CD8-positive, alpha-beta memory T cell (primary cell): ENCODE measurements at places on chromosomes 4 and X.

DNA sequence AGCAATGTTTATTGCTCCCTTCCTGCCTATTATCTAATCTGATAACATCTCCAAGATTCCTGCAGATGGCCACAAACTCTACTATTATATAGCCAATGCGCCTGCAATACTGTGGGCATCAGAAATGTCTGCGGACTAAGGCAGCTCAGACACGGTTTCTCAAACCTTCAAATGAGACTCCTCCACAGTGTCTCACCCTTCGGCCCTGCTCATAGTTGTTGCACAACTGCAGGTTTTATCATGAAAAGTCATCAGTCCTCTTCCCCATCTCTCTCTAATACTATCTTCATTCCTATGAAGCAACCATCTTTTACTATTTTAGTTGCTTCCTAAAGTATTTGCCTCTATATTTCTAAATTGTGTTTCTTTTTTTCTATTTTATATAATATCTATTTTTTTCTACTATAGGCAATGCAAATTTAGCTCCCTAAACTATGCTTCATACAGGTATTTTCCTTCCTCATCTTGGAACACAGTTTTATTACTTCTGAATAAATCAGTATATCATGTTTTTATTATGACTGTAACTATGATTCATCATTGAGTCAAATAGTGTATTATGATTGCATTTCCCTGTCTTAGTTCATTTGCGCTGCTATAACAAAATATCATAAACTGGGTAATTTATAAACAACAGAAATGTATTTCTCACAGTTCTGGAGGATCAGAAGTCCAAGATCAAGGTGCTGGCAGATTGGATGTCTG is 129.7 kb upstream of the EDNRA start:
- H3K4me3 ChIP-seq = no peak overlapping the region
- DNase-seq = no peak
- no peak overlapping the region for H3K27ac ChIP-seq
- H3K4me1 ChIP-seq = no peaks in the 10 kb centered on the region
- H3K27me3 ChIP-seq = no peaks in the 10 kb centered on the region

DNA sequence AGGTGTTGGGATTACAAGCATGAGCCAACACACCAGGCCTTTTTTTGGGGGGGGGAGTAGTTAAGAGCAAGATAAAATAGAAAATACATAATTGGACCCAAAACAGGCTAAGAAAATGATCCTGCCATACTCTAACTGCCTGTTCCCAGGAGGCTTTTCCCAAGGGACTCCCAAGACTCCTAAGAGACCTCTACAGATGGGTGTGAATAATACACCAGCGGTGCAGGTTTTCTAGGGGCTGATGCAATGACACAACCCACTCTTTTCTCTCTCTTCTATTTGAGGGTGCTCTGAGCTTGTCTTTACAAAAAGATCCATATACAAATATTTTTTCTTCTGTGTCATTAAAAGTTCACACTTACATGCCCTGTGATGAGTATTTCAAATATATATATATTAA is 116.9 kb downstream of the RASL11B start:
- no peaks in the 10 kb centered on the region for H3K27me3 ChIP-seq
- H3K4me3 ChIP-seq = no peak overlapping the region
- H3K27ac ChIP-seq = no peak overlapping the region
- H3K4me1 ChIP-seq = no peaks in the 10 kb centered on the region

- no peak for DNase-seq
- no peak overlapping the region for H3K27ac ChIP-seq
- H3K27me3 ChIP-seq = no peaks in the 10 kb centered on the region
Observed at GRCh38 chr4:81541161-81541945, 69.6 kb upstream of the RASGEF1B start.

GRCh38 chr4:78654807-78655206 is 103.2 kb downstream of the ANXA3 start:
- no peaks in the 10 kb centered on the region for H3K36me3 ChIP-seq
- no peak overlapping the region for H3K27ac ChIP-seq
- no peaks in the 10 kb centered on the region for H3K27me3 ChIP-seq
- H3K4me1 ChIP-seq = peaks cover 17% of the 10 kb centered on the region
- H3K4me3 ChIP-seq = no peak overlapping the region

GRCh38 chr4:110231869-110232268 is 33.5 kb upstream of the ELOVL6 start:
- H3K36me3 ChIP-seq = no peaks in the 10 kb centered on the region
- H3K4me1 ChIP-seq = no peaks in the 10 kb centered on the region
- H3K4me3 ChIP-seq = no peak overlapping the region
- H3K27ac ChIP-seq = no peak overlapping the region
- no peak for DNase-seq
- H3K27me3 ChIP-seq = no peaks in the 10 kb centered on the region
